ENCODE measurements at places on chromosomes 7 and 10. TPM values are rescaled to one million over a fixed set of nuclear protein-coding genes. Genes with fewer than 3 reads are reported as not detected.

- DNase-seq, result no peak
Measured at GRCh38 chr10:59323036-59323459, 39.3 kb downstream of the FAM13C start.

DNA sequence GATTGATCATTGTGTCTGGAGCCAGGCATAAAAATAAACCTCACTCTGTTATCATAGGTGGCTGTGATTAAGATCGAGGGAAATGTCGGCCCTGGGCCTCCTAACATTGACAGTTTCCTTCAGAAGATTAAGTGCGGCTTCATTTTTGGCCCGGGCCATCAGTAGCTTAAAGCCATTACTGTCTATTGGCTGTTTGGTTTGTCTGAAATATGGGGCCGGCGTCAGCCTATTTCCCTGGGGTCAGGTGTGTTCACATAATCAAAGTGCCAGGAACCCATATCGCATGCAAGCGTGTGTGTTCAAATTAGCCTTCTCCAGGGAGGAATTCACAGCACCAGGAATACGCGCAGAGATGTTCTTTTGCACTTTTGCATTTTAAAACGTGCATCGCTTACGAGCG lies 114.7 kb downstream of the CUX1 start:
- no peak for DNase-seq

Gene KIAA1549
- polyA plus RNA-seq, result 1.1 TPM

Gene NFE2L3
- 15.3 TPM for polyA plus RNA-seq

Gene PHKG1
- 0.38 TPM for polyA plus RNA-seq
